Activated CD4-positive, alpha-beta T cell treated with anti-CD3 and anti-CD28 coated beads, Interleukin-2, amount 50 U/mL, for 1 hour (primary cell): ENCODE measurements at places on chromosomes 6 and 20.

GRCh38 chr20:50729901-50730764 is 1.2 kb upstream of the PARD6B start:
- no peak for DNase-seq

- no peak for DNase-seq
These were observed 11.0 kb downstream of the MMP24 start for GRCh38 chr20:35237486-35237885.

DNA sequence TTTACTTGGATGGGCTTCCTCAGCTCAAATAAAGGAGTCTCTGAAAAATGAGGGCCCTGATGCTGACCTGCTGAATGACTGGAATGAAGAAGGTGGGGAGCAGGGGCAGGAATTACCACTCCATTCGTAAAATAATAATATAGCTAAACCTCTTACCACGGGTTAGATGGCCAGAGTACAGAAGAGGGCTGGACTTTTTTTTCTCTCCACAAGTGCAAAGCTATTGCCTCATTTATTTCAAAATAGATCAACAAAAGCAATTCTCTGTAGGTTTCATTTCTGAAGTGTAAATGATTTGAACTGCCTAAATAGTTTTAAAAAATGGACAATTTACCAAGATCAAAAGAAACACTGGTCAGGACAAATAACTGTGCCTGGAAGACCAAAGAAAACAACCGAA is 256.7 kb downstream of the KIF16B start:
- no peak for DNase-seq

DNA sequence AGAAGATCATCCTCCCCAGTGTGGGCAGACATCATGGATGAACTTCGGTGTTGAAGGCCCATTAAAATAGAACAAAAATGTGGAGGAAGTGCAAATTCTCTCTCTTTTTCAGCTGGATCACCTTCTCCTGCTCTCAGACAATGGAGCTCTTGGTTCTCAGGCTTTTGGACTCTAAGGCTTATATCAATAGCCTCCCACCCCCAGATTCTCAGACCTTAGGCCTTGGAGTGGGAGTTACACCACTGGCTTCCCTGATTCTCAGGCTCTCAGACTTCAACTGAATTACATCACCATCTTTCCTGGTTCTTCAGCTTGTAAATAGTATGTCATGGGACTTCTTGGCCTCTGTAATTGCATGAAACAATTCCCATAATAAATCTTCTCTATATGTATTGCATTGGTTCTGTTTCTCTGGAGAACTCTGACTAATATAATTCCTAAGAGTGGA is 36.6 kb downstream of the NSFL1C start:
- DNase-seq = no peak

GRCh38 chr6:47151232-47151898 is 109.2 kb upstream of the ADGRF1 start:
- no peak for DNase-seq

DNA sequence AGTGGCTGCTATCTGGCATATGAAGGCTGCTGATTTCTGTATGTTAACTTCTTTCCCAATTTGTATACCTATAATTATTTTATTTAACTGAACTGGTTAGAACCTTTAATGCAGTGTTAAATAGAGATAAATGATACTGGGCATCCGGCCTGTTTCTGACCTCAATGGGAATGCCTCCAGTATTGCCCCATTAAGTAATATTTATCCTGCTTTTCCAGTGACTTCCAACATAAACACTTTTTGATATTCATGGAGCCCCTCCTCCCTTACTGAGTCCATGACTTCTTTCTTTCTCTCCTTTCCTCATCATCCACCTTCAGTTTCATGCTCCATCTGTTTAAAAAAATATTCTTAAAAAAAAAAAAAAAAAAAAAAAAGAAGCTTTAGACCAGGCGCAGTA is 8.8 kb downstream of the TRIM27 start:
- DNase-seq = no peak

DNA sequence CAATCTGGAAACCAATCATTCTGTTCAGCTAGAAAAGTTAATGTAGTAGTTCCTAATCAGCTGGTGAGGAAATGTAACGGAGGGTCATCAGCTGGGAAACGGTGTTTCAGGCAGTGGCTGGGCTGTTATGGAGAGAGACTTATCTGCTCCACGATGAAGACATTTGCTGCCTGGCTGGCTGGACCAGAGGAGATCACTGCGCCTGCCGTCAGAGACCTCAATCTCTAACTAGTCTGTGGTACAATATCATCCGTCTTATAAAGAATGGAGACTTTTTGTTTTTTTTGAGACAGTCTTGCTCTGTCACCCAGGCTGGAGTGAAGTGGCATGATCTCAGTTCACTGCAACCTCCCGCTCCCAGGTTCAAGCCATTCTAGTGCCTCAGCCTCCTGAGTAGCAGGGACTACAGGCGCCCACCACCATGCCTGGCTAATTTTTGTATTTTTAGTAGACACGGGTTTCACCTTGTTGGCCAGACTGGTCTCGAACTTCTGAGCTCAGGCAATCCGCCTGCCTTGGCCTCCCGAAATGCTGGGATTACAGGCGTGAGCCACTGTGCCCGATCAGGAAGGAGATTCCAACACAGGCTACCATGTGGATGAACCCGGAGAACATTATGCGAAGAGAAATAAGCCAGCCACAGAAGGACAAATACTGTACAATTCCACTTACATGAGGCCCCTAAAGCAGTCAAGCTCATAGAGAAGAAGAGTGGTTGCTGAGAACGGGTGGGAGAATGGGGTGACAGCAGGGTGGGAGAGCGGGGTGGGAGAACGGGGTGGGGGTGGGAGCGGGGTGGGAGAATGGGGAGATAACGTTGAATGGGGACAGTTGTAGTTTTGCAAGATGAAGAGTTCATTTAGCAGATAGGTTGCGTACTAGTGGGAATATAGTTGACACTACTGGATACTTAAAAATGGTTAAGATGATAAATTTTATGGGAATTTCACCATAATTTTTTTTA is 115.1 kb downstream of the SULF2 start:
- no peak for DNase-seq

DNA sequence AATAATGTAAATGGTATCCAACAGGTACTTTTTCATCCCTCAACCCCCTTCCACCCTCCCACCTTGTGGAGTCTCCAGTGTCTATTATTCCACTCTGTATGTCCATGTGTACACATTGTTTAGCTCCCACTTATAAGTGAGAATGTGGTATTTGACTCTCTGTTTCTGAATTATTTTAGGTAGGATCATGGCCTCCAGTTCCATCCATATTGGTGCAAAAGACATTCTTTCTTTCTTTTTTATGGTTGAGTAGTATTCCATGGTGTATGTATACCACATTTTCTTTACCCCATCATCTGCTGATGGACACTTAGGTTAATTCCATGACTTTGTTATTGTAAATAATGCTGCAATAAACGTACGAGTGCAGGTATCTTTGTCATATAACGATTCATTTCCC is 58.2 kb upstream of the PRND start:
- no peak for DNase-seq

- DNase-seq = no peak
These were observed 622.6 kb upstream of the PTCHD4 start for GRCh38 chr6:48733581-48733980.

DNA sequence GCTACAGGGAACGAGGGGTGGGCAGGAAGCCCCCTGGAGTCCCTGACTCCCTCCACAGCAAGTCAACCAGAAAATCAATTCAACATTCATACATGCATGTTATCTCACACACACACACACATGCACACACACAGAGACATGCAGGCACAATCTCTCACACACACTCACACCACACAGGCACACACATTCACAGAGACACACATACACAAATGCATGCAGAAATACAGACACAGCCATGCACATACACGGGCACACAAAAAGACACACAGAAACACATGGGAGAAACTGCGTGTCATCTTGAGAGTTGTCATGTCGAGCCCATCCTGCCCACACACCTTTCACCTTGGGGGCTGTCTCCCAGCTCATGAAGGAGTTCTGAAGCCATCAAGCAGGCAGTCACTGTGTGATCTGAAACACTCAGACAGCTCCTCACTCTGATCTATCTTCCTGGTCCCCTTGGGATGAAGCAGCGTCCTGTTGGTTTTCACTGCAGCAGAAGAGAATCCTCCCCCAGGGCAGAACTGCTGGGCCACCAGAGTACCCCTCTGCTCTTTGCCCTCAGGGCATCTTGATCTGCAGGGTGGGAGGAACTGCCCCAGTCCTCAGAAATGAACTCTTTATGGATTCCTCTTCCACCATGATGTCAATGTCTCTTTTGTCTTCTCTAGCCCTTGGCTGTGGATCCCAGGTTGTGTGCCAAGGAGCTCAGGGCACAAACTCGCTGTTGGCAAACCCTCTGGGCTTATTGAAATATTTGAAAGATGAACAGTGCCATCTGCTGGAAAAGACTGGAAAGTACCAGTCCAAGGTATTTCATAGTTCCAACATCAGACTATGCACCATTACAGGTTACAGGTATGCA is 8.8 kb downstream of the RAET1L start:
- DNase-seq = peak; percentile 39
